ENCODE measurements at places on chromosomes 5 and 9.

- no peak for DNase-seq
Measured at GRCh38 chr9:107541523-107541922, 52.0 kb upstream of the KLF4 start.

DNA sequence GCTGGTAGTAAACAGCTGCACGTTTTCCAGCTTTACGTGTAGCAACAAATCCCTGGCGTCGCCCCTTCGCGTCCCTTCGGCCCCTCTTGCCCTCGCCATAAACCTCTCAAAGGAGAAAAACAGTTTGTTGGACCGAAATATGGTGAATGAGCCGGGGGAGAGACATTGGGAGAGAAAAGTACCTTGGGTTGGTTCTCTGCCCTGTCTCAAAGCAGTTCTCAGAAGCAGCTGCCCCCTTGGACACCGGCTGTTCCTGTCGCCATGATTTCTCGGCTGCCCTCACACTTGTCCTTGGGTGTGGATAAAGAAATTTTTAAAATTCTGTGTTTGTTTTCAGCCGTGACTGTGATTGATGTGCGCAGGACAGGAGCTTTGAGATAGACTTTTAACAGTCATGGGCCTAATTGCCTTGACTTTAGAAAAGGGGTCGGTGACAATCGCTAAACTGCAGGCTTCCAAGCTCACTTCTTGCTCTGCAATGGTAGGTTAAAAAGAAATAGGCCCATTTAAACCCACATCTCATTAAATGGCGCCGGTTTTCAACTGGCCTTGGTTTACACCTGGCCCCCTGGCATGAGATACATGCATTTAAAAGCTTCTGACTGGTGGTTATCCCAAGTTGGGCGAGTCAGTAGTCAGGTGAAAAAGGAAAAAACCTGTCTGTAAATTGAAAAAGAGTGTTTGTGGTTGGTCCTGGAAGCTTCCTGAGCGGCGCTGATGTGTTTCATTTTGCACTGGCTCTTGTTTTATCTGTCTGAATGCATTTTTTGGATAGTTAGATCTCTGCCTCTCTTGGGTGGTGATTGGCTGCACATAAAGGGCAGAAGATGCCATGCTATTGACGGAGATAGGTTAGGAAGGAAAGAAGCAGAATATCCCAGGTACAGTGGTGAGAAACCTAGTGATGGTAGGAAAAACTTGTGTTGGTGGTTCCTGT, 983 bp downstream of the RCL1 start:
- no peak for DNase-seq

DNA sequence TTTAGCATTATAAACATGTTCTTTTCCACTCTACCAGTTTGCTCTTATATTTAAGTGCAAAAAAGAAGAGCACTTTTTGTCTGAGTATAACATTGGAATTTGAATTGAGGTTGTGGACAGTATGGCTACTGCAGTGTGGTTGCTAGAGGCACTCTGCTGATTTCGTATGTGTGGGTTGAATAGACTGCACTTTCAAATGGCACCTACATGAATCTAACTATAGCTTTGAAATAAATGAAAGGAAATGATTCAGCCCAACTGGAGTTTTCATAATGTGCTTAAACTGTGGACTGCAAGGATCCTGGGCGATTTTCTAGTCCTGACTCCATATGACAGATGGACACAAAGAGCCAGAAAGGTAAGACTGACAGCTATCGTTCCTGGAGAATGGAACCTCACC, 657.6 kb upstream of the RIOK2 start:
- no peak for DNase-seq

- no peak for DNase-seq
Measured at GRCh38 chr5:169567079-169567478, 16.5 kb upstream of the SPDL1 start.

DNA sequence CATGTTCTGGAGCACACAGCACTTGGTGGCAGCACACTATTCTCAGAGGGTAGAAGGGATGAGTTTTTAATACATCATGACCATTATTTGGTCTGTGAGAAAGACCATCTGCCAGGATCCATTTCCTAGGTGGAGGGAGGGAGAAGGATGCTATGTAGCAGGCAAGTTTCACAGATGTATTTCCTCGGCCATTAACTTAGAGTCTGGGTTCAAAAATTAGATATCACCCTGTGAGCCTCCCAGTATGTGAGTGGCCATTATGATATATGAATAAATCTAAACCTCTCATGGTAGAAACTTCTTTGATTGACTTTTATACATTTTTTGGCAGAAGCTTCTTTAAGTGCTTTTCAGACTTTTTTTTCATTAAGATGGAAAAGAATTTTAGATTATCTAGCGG, 133.9 kb downstream of the SREK1 start:
- no peak for DNase-seq

GRCh38 chr5:66795682-66796081, 199.5 kb downstream of the MAST4 start:
- no peak for DNase-seq

DNA sequence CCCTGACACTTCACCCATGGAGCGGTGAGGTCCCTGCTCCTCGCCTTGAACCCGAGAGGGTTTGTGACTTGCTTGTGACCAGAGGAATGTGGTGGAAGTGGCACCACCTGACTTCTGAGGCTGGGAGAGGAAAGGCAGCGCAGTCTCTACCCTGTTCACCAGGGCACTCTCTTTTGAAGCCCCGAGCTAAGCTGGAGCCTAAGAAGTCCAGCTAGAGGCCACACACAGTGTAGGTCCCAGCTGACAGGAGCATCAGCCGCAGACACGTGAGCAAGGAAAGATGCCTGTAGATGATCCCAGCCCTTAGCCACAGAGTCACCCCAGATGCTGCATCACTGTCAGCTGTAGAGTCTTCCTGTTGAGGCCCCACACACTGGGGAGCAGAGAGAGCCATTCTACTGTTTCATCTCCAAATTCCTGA, 1.7 kb upstream of the ANGPTL2 start:
- no peak for DNase-seq

GRCh38 chr9:120446671-120447070, 133.3 kb downstream of the CDK5RAP2 start:
- DNase-seq, result no peak

- DNase-seq, result no peak
Measured at GRCh38 chr5:1734908-1735289, 64.7 kb downstream of the MRPL36 start.

GRCh38 chr5:172404746-172405145, 49.6 kb downstream of the SH3PXD2B start:
- DNase-seq, result no peak

DNA sequence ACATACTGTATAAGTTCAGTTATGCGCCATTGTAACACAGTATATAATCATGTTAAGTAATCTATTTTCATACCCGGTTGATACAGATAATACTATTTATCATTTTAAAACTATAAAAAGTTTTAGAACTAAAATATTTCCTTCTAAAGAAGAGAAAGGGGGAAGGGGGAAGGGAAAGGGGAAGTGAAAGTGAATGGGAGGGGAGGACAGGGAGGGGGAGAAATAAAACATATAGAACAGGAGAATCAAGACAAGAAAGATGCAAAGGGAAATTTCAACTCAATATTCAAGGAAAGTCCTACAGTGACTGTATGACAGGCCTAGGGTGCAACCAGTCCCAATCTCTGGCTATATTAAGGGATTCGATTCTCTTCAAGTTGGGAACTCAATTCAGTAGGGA, 1278.8 kb downstream of the MAT2B start:
- no peak for DNase-seq

DNA sequence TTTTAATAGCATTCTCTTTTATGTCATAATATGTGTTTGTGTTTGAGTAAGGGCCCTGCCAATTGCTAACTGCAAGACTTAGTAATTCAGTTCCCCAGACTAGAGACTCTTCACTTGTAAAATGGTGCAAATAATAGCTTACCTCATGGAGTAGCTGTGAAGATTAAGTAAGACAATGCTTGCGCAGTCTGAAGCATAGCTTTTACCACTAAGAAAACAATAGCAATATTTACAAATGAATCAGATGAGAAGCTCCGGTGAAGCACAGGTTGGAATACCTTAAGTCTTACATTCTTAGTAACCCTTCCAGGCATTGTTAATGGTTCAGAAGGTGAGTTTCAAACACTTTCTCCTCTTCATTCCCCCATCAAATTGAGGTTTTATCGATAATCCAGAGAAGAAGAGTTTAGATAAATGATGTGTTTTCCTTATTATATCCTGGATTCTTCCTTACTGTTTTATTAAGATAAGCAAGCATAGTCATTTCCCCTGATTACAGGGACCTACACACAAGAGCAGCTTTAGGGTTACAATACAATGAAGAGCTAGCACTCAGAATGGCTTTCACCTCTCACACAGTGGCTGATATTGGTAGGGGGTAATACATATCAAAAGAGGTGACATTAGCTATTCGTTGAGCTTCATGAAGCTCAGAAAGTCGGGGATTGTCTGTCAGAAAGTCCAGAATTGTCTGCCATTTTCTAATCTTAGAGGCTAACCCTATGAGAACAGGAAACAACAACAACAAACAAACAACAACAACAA, 96.4 kb upstream of the EDIL3 start:
- DNase-seq, result no peak

- DNase-seq, result no peak
Measured at GRCh38 chr5:139068494-139069151, 129.5 kb downstream of the SIL1 start.

- no peak for DNase-seq
Measured at GRCh38 chr9:1298046-1298445, 247.9 kb downstream of the DMRT2 start.

DNA sequence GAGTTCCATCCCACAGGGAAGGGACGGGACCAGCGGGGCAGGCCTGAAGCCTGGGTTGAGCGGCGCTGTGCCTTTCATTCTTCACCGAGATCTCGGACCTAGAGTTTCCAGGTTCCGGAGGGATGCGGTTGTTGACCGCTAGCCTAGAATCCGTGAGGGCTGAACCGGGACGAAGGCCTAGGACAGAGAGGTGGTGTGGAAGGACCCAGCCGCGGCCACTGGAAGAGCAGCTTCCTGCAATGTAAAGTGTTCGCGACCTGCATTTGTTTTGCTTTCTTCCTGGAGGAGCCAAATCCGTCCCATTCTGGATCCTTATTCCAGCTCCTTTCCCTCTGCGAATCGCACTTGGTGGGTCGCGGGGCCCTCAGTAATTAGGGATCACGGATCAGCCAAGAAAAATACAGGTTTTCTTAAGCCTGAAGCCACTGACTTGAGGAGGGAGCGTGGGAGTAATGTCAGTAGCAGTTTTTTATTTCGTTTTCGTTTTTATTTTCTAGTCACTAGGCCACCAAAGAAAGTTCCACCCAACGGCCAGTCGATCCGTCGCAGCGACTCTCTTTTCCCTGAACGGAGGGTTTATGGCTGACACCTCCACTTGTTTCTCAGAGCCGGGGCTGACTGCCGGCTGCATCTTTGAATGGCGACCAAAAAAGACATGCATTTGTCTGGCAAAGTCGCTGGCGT, 48.6 kb downstream of the ANXA2R start:
- no peak for DNase-seq

DNA sequence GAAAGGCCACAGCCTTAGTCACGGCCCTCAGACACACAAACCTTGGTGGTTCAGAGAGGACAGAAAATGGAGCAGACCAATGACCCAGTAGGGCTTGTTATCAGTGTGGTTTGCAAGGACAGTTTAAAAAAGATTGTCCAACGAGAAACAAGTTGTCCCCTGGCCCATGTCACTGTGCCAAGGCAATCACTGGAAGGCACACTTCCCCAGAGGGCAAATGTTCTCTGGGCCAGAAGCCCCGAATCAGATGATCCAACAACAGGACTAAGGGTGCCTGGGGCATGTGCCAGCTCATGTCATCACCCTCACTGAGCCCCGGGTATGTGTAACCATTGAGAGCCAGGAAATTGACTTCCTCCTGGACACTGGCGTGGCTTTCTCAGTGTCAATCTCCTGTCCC, 950.1 kb upstream of the CTNND2 start:
- no peak for DNase-seq

DNA sequence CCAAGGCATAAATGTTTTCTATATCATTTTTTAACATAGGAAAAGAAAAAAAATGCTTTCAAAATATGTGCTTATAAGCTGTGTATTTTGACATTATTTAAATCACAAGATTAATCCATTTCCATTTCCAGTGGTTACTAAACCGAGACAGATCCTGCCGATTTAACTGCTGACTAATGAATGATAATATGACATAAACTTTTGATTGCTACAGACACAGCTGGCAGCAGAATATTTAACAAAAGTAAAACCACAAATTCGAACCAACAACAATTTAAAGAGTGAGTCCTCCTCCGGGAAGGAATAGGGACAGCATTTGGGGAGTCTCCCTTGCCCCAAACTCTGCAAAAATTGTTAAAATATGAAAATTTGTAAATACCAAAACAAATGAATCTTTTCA, 401.3 kb upstream of the DAB2 start:
- DNase-seq, result no peak

- peak; percentile 50 for DNase-seq
Measured at GRCh38 chr9:84139296-84140070, 158.9 kb downstream of the RMI1 start.

GRCh38 chr5:169717288-169717687, 80.2 kb downstream of the DOCK2 start:
- no peak for DNase-seq

- no peak for DNase-seq
Measured at GRCh38 chr9:124030969-124031451, 19.4 kb downstream of the LHX2 start.

DNA sequence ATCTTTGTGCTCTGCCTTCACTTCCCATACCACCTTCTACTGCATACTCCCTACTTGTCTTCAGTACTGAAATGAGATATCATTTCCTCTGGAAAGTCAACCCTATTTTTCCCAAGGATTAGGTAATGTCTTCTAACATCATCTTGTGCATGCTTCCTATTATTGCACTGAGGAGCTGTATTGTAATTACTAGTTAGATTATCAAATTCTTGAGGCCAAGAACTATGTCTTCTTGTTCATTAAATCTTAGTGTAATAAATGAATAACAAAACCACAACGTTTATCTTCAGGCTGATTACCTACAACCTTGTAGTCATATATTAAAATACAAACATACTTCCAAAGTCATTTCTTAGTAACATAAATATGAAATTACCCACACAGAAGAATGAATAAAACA, 87.9 kb upstream of the POU5F2 start:
- DNase-seq, result no peak

DNA sequence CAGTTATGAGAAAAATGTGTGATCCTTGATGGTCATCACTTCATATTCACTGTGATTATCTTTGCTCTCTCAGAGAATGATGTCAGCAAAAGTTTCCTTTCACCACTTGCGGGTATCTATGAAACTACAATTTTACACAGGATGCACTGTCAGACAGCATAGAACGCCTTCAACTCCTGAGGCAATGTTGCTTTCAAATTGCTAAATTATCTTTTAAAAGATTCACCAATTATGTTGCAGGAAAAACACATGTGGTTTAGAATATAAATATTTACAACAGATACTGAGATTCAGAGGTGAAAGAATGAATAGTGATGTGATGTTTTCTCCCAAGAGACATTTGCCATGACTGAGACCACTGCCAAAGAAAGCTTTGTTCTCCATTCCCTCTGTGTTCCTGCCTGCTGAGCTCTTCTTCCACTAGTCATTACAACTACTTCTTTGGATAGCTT, 879.8 kb upstream of the DMAC1 start:
- no peak for DNase-seq

- DNase-seq, result no peak
Measured at GRCh38 chr5:92687821-92688722, 892.9 kb downstream of the NR2F1-AS1 start.
